Non-pigmented ciliary epithelial cell (primary cell): ENCODE measurements at places on chromosomes 5 and 9.
A peak's percentile ranks its signal among the peaks of the same experiment; 100 is the strongest.

DNA sequence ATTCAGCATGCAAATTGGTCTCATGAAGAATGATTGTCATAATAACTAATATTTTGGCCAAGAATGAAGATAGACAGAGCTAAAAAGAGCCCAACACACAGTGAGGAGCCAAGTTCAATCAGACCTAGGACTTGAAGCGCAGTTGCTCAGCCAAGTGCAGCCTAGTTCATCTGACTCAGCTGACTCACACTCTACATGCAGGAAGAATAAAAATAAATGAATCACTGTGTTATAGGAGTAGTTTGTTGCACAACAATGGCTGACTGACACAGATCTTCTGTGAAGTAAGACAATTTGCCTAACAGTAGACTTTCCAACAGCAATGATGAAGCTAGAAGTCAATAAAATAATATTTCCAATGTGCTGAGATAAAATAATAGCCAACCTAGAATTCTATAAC lies 261.5 kb downstream of the CEMIP2 start:
- peak; percentile 55 for DNase-seq

DNA sequence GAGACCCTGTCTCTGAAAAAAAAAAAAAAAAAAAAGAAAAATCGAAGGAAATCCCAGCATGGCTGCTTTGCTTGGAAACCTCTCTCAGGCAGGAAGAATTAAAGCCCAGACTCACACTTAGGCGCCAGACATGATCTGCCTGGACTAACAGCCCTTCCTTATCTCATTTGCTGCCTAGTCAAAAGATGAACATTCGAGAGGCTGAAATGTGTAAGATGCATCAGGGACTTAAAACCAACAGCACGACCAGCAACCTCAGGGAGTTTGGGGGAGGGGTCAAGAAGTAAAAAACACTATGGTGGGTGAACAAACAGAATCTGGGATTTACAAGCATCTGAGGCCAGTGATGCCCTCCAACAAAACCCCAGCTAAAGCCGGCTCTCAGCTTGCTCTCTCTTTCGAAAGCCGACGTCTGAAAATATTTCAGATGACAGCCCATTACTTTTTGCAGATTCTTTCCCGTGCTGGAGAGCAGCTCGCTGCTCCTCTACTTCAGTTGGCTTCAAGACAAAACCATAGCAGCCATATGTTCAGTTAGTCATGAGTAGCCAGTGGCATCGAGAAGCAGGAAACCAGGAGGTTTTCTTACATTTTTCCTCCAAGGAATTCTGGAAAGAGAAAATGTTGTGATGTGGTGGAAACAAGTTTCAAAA lies 249.9 kb downstream of the MARCHF11 start:
- no peak for DNase-seq

- DNase-seq, result peak; percentile 35
Observed at GRCh38 chr5:36928947-36929346, 52.4 kb downstream of the NIPBL start.

DNA sequence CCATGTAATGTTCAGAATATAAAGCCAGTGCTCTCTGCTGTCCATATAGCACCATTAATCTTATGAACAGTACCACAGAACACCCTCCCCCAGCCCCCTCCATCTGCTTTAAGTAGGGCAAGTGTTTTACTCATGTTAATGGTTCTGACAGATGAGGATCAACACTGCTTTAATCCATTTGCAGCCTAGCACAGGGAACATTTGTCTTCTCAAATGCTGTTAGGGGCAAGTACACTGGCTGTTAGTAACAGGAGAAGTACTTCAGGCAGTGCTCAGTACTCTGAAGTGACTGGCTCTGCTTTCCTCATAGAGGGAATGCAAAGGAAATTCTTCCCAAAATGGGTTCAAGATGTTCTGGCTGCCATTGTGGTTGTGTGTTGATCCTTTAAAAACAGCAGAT lies 202.6 kb downstream of the DCP2 start:
- DNase-seq, result no peak

GRCh38 chr9:20441166-20441565 lies 181.1 kb downstream of the MLLT3 start:
- DNase-seq, result no peak

GRCh38 chr5:153919161-153919560 lies 119.5 kb downstream of the FAM114A2 start:
- no peak for DNase-seq

DNA sequence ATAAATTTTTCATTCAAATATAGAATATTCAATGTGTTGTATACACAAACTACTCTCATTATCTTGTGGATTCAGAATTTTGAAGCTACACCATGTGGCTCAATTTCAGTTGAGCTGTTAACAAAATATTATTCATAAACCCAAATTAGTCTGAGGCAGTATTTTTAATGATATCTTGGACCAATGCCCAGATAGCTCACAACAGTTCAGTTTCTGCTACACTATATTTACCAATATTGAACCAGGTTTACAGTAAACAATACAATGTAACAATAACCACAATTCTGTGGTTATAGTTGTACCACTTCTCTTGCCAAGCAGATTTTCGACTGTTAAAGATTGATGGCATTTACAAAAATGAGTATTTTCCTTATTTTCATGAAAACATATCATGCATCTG lies 99.9 kb downstream of the SSBP2 start:
- no peak for DNase-seq

DNA sequence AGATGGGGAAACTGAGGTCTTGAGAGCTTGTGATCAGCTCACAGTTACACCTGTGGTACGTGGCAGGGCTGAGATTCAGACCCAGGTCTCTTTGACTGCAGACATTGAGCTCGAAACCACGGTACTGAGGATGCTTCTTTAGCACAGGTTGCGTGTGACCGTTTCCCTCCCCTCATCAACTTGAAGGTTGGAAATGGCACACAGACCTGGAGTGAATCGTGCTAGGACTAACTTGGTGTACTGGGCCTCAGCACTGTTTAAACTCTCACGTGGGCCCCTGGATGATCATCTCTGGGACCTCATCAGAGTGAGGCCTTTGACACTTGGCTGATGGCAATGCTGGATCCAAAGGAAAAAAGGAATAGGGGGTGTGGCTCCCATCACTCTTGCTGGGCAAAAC lies 106.0 kb downstream of the MVB12B start:
- no peak for DNase-seq

DNA sequence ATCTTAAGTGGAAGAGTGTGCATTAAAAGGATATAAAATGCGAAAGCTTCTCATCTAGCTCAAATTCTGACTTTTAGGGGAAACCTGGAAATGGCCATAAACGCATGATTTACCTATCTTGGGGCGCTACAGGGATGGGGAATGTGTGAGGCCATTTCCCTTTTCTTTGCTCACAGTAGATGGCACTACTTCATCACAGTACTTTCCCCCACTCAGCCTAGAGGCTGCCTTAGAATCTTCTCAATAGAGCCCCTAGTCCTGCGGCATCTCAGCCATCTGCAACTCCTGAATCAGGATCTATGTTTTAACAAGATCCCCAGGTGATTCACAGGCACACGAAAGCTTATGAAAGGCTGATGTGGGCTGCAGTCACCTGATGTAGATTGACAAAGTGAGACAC lies 110.8 kb downstream of the LHFPL2 start:
- DNase-seq, result no peak

DNA sequence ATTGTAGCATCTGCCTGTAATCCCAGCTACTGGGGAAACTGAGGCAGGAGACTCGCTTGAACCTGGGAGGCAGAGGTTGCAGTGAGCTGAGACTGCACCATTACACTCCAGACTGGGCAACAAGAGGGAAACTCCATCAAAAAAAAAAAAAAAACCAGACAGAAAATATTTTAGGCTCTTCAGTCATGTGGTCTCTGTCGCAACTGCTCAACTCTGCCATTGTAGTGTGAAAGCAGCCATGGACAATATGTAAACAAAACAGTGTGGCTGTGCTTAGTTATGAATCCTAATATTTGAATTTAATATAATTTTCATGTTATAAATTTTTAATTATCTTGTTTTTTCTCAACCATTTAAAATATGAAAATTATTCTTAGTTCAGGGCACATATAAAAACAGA lies 38.4 kb downstream of the ZFAND5 start:
- DNase-seq, result no peak

- DNase-seq, result no peak
Observed at GRCh38 chr9:114240647-114241558, 82.0 kb upstream of the ORM1 start.

- no peak for DNase-seq
Observed at GRCh38 chr5:177509381-177509951, at the start of gene DOK3. TSS of gene DOK3 (minus strand) at chr5:177509826. CDS start at chr5:177509540, 286 bp downstream.

DNA sequence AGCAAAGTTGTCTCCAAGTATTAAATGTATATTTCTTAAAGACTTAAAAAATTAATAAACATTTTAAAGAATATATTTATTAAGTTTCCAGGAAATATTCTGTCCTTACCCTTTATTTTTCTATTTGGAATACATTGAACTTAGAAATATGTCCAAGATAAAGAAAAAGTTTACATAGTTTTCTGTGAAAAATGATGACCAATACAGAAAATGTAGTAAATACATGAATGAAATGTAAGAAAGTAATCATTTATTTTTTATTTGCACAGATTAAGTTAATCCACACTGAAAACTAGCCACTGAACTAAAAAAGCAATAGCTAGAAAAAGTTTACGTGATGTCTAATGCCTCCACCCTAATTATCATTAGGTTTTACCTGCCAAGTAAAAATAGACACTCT lies 273.2 kb downstream of the ARL15 start:
- DNase-seq, result no peak

DNA sequence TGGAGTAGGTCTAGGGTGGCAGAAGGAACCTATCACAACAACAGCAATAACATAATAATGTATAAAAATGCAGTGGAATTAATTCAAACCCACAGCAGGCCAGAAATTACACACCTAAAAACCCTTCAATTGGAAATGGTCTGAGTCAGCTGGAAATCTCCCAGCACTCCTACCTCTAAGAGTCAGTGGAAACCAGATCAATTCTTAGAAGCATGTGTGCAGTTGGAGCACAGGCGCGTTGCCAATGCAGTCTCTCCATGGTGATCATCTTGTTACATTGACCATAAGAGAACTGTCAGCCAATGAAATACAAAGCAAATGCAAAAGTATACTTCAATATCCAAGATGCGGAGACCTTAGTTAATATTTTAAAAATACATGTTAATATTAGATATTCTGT lies 15.1 kb upstream of the CSNK1G3 start:
- no peak for DNase-seq

GRCh38 chr5:116668390-116668789 lies 93.8 kb upstream of the SEMA6A start:
- DNase-seq, result no peak

- DNase-seq, result no peak
Observed at GRCh38 chr5:6554812-6555211, 78.0 kb downstream of the NSUN2 start.

GRCh38 chr9:38622288-38622674 lies 1.9 kb upstream of the ANKRD18A start:
- no peak for DNase-seq

GRCh38 chr5:76085243-76085579 lies 2.0 kb downstream of the SV2C start:
- no peak for DNase-seq

DNA sequence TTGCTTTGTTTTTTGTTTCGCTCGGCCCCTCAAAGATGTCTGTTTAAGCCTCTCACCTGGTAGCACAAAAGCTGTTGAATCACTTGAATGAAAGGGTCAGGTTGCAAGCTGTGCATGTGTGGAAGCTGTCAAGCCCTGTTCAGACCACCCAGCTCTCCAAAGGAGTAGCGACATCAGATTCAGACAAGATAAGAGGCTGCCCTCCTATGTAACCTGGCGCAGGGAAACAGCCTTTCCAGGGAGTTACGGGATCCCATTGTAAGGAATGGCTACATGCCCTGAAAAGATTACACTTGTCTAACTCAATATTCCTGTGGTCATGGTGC lies 2.9 kb downstream of the FREM1 start:
- no peak for DNase-seq

DNA sequence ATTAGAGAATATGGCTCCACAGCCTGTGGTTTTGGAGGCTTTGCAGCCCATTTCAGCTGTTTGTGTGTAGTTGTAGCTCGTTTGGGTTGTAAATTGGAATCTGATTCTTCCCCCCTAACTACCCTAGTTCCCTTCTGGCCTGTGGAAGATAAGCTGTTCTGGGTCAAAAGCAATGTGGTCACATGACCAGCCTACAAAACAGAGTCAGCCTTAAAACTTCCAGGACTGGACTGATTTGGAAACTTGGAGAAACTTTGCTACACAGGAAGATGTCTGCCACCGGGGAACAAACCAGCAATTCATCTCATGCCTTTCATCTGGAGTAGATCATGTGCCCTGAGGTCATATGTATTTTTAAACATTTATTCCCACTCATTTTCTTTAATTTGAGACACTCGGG lies 83.8 kb downstream of the DAPK1 start:
- no peak for DNase-seq

DNA sequence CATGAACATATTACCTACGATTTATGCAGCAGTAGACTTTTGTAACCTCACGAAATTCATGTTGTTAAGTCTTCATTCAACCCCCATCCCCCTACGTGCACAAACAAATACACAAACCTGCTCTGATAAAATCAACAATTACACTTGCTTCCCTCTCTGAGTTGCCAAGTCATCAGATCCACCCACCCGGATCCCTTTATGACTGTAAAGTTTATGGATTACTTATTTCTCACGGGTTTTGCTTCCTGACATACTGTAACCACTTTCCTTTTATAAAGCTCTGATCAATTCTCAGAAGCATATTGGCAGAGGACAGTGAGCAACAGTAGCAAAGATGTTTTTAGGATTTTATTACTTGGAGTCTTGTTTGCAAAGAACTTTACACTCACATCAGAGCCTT lies 70.5 kb downstream of the MLLT3 start:
- DNase-seq, result no peak

GRCh38 chr5:56337715-56338319 lies 104.7 kb upstream of the ANKRD55 start:
- no peak for DNase-seq

DNA sequence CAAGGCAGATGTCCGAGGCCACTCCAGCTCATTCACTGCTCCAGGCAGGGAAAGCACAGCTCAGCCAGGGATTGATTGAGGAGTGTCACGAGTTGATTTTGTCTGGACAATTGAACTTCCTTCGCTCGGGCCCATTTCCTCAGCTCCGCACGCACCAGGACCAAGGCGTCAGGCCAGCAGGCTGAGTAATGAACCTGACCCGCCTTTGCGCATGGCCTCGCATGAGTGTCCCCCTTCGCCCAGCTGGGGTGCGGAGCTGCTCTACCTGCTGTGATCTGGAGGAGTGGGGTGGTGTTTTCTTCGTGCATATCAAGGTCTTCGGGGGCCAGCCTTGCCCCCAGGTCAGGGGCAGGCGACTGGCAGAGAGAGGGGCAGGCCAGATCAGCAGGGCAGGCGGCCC lies 44.0 kb downstream of the VAV2 start:
- no peak for DNase-seq

GRCh38 chr5:143624465-143624864 lies 187.5 kb upstream of the HMHB1 start:
- DNase-seq, result no peak

GRCh38 chr9:71037521-71037920 lies 83.9 kb downstream of the TRPM3 start:
- no peak for DNase-seq

GRCh38 chr9:114216976-114217375 lies 61.6 kb downstream of the COL27A1 start:
- no peak for DNase-seq

GRCh38 chr9:30574355-30575151 lies 1809.9 kb upstream of the ACO1 start:
- DNase-seq, result no peak

DNA sequence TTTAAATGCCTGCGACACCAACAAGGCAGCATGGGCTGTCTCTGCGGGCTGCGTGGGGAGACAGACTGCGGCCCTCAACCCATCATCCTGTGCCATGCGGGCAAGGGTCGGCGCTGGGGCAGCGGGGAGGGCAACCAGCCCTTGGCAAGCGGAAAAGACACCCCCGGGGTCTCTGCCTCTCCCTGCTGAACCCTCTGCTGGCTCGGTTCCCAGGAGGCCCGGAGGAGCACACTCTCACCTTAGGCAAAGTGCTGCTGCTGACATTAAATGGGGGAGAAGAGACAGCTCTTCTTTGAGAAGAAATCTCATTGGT lies 129.6 kb upstream of the PPP1R26 start:
- DNase-seq, result no peak
